ENCODE measurements at places on chromosomes 6 and 20.

DNA sequence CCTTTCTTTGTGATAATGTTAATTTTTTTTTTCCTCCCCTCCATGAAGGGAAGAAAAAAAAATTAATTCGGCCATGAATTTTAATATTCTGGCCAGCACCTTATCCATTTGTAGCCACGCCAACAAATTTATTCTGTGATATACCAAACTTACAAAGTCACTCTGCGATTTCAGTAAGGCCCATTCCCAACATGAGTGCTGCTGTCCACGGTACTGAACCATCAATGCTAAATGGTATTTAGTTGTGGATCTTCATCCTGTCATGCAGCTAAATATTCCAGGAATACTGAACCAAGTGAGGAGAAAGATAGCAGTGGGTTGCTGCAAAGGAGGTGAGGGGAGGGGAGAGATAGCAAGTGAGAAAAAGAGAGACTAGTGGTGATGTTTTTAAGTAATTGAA is 19.5 kb upstream of the RSPH4A start:
- DNase-seq, result no peak

DNA sequence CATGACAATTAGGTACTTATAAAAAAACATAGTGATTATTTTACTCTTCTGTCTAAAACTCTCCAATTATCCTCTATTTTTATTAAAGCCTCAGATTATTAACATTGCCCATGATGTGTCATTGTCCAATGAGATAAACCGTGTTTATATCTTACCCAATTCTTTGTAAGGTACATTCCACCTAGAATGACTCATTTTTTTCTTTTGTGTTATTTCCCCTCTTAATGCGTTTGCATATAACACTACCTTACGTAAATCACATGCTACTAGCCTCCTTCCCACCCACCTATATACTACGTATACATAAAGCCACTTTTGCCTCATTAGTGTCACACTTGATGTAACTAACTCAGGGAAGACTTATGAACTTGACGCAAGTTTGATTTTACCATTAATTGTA is 336.3 kb upstream of the PTCHD4 start:
- no peak for DNase-seq

GRCh38 chr6:113860181-113860955 is 3.2 kb downstream of the MARCKS start:
- no peak for DNase-seq

- DNase-seq, result no peak
Observed at GRCh38 chr6:159117046-159117445, 52.2 kb upstream of the FNDC1 start.

DNA sequence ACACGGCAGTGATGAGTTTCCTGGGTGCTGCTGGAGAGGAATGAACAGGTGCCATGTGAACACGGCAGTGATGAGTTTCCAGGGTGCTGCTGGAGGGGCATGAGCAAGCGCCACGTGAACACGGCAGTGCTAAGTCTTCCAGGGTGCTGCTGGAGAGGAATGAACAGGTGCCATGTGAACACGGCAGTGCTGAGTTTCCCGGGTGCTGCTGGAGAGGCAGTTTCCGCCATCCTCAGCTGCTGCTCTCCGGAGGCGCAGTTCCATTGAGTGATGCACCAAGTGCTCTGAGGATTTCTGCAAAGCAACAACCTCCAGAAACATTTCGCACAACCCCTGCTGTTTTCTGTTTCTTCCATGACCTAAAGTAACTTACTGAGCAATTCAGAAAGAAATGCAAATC is 155.4 kb downstream of the SMOC2 start:
- no peak for DNase-seq

DNA sequence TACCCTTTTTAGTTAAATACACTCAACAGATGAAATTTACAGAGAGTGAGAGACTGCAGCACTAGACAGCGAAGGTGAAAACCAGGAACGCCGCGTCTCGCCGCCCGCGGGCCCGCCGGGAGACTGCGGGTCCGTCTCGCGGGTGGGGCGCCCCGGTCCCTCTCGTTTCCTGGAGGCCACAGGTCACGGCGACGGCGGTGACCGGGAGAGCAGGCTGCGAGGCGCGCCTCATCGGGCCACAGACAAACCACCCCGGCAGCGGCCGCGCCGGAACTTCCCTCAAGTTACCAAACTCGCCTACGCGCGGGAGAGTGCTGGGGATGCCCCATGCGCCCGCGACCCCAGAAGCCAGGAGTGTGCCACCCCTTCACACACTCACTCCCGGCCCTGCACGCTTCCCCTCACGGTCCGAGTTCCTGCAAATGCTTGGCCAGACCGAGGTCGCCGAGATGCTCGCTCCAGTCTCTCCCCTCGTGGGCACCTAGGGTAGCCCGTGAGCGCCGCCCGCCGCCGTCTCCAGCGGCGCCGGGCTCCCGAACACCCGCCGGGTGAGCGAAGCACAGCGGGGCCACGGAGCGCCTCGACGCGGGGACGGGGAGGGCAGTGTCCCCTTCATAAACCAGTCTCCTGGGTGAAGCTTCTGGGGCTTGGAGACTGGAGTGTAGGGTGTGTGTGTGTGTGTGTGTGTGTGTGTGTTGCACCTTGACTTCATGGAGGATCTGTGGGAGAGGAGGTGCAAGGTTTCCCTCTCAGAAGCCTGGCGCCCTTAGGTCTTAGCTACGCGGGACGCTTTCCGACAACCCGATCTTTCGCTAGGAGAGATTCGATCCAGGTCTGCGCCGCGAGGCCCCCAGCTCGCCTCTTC is 1.4 kb downstream of the BACH2 start:
- no peak for DNase-seq

GRCh38 chr6:45687570-45687969 is 309.8 kb upstream of the SUPT3H start:
- DNase-seq, result no peak

- DNase-seq, result no peak
Observed at GRCh38 chr6:98747960-98748359, 86.4 kb upstream of the POU3F2 start.

DNA sequence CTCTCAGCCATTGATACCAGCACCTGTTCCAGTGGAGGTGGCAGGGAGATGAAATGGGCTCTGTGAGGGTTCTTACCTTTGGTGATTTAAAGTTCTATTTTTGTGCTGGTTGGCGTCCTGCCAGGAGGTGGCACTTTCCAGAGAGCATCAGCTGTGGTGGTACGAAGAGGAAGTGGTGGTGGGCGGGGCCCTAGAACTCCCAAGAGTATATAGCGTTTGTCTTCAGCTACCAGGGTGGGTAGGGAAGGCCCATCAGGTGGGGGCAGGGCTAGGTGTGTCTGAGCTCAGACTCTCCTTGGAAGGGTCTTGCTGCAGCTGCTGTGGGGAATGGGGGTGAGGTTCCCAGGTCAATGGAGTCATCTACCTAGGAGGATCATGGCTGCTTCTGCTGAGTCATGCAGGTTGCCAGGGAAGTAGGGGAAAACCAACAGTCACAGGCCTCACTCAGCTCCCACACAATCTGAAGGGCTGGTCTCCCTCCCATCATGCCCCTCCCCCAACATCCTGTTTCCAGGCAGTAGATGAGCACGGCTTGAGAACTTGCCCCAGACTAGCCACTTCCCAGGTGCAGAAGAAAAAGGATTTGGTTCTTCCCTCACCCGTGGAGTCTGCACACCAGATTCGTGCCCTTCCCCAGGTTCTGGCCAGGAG is 46.6 kb downstream of the MOXD1 start:
- DNase-seq, result no peak

GRCh38 chr6:105691971-105692370 is 289.1 kb upstream of the PREP start:
- no peak for DNase-seq

GRCh38 chr6:132220800-132221199 is 180.5 kb downstream of the MOXD1 start:
- no peak for DNase-seq

DNA sequence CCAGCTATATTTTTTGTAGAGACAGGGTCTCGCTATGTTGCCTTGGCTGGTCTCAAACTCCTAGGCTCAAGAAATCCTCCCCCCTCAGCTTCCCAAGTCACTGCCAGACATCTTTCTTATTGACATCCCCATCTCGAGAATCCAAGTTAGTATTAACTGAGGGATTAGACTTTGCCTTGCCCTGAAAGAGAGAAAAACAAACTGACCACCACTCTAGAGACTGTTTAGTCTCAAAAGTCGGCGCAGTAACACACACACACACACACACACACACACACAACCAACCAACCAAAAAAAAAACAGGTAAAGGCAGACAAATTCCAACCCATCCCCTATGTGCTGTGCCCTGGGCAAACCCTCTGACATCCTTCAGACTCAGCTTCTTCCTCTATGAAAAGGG is 27.2 kb upstream of the PNPLA1 start:
- DNase-seq, result no peak

DNA sequence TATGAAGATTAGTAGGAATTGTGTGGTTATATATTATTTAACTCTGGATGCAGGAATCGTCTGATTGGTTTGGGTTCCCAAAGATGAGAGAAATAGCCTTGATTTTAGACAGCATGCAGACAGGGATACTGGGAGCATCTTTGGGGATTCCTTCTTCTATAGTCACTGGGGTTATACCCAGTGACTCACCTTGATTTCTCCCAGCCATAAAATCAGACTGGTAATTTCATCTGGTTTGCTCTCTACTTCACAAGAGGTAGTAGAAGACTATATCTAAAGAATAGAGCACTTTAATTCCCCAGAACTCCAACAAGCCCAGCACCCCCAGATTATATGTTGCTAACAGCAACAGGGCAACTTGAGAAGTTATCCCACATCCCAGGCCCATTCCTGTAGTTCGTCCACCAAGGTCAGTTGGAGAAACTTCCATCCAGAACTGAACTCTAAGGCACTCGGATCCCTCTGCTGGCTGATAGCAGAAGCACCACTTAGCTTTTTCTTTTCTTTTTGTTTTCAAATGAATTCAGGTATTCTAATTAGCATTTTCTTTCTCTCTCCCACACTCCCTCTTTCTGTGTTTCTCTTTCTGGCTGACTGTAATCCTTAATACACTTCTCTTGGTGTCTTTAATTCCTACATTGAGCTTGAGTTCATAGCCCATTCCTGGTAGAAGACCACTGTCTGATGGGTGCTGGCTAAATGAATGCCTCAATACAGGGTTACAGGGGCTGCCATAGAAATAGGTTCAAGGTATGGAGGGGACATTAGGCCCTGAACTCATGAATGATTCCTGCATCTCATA is 20.4 kb upstream of the EFHC1 start:
- peak; percentile 44 for DNase-seq

DNA sequence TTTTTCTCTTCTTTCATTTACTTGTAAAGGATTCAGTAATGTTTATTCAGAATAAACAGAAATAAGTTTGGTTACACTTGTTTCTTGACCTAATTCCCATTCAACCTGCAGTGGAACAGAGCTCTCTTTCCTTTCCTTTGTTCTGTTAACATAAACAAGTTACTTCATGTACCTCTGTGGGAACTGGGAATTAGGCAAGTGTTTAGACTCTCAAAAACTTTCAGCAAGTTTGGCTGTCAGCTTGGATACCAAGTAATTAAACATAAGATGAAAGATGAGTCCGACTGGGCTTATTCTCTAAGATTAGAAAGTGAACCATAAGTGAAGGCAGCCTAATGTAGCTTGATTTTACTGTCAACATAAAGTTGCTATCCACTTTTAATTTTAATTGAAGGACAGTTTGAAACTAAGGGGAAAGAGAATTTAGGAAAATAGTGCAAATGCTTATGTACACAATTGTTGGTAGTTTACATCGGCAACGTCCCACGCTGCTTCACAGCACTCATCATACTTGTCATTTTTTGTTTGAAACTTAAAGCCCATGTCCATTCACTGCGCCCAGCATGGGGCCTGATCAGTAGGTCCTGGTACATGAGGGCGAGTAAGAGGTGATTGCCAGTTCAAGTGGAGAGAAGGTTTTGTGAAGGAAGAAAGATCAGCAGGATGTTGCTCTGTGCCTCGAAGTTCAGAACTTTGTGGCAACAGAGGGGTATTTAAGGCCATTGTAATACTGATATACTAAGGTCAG is 113.0 kb downstream of the PLEKHG1 start:
- DNase-seq, result no peak

- no peak for DNase-seq
Observed at GRCh38 chr6:110412360-110412759, 3.0 kb downstream of the DDO start.

- no peak for DNase-seq
Observed at GRCh38 chr6:35512006-35512405, 690 bp downstream of the TULP1 start.

DNA sequence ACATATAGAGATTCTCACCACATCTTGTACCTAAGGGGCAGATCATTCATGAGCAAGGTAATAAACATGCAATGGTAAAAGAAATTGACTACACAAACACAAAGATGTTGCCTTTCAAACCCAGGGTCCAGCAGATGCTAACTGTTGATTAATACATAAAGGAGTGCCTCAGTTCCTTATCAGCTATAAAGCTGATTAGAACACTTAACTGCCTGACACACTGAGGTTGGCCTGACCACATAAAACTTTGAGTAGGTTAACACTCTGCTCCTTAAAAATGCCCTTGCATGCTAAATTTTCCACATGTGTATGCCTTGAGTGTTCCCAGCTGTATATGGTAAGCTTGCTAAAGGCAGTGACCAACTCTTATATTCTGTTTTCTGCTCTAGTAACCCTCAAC is 14.9 kb downstream of the CRISP2 start:
- peak; percentile 11 for DNase-seq

DNA sequence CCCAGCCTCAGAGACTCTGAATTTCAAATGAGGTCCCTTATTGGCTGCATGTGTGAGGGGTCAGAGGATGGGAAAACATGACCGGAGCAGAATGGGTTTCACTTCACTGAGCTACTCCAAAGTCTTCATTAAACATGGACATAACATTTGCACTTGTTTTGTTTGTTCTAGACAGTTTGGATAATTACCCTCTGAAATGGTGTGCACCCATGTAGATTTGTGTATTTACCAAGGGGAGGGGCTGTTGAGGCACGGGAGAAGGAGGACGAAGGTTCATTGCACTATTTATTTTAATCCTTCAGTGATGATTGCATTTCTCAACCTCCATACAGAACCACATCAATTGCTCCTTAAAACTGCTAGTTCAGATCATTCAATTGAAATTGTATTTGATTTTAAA is 364.2 kb downstream of the TFAP2B start:
- no peak for DNase-seq

DNA sequence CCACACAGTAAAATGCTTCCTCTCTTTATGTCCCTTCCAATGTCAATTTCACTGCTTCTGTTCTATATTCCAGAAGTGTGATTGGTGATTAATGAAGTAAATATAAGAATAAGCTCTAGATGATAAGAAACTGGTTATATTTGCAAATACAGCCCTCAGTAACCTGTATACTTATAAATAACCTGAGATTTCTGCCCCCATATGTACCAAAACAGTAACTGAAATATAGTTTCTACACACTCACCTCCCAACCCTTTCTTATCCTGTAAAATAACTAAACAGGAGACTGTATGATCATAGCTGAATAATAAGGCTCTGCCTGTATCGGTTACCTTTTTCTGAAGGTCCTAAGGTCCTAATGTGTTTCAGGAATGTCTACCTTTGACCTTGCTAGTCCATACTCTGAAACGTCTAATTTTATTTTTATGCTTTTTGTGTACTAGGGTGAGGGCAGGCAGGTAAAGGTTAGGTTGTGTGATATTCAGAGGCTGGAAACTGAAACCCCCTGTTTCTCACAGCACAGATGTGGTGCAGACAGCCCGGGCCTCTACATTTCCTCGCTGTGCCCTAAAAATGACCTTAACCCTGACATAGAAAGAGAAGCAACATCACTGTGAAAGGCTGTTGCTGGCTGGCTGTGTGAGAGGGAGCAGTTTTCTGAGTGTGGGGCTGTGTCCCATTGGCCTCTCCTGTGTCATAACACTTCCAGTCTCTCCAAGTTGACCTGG is 378.8 kb downstream of the CENPW start:
- DNase-seq, result no peak

GRCh38 chr6:24394780-24395437 is 7.8 kb upstream of the MRS2 start:
- no peak for DNase-seq

All from hematopoietic multipotent progenitor cell treated with erythropoietin and hydrocortisone succinate and interleukin-3 and kit ligand, for 17 days (in vitro differentiated cells).